Activated naive CD4-positive, alpha-beta T cell (primary cell): ENCODE measurements at places on chromosomes 16 and 17.

- no peak for DNase-seq
Observed at GRCh38 chr17:9002606-9003354, 18.5 kb upstream of the NTN1 start.

GRCh38 chr17:16941072-16942036 lies 30.6 kb downstream of the TNFRSF13B start:
- DNase-seq, result no peak

- no peak for DNase-seq
Observed at GRCh38 chr17:32445497-32445896, 1.2 kb downstream of the PSMD11 start.

DNA sequence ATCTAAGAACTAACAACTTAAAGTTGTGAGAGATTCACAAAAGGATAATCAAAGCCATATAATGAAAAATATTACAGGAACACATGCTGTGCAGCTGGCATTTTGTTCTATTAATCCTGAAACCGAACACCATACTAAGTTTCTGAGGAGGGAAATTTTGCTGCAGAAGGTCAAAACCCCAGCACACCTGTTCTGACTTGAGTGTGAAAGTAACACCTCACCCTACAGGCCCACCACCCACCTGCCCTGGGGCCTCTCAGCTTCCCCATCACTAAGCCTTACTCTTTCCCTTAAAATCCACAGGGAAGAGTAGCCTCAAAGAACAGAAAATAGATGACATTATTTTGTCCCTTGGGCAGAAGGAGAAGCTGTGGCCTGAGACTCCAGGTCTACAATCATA lies 44.8 kb downstream of the STAT5A start:
- DNase-seq, result no peak

- DNase-seq, result no peak
Observed at GRCh38 chr16:9650284-9650683, 531.9 kb downstream of the GRIN2A start.

- DNase-seq, result peak; percentile 68
Observed at GRCh38 chr17:81291662-81292061, 3.4 kb downstream of the SLC38A10 start.

DNA sequence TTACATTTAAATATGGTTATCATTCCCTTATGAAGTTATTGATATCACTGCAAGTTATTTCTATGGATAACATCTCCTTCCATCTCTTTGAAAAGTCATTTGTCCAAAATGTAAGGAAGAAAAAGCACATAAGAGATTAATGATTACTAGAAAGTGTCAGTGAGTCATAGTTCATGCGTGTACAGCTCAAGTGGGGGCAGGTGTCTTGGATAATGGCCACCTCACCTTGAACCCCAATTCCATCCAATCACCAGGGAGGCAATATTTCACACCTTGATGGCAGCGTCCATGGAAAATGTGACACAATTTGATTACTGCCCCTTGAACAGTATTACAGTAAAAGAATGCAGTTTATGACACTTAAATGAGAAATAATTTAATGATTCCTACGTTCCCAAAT lies 358.3 kb upstream of the SOX9 start:
- no peak for DNase-seq

DNA sequence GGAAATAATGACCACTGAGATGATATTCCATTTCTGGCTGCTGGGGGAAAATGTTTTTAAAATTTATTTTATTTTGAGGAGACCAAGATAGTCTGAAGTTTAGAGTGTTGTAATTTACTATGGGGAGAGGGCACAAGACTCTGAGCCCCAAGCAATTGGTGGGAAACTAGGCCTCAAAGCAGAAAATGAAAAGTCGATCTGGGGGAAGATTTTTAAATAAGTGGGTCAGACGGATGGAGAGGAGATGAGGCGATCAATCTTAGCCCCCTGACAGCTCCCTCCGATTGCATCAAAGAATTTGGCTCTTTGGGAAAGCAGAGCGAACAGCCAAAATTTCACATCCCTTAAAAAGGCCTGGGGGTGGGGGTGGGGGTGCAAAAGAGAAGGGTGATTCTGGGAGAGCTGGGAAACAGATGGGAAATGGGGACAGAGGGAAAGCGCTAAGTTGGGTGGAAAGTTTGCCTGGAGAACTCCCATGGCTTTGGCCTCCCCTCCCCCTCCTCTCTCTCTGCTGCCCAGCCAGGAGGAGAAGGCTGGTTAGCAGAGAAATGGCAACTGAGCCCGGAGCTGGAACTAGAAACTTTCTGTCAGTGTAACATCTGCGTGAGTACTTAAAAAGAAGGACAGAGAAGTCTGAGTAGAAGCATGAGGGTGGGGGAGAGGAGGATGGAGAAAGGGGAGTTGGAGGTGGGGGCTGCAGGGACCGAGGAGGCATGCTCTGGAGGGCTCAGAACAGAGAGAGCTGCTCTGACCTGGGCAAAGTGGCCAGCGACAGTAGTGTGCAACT lies 1.4 kb upstream of the HOXB2 start:
- DNase-seq, result no peak

DNA sequence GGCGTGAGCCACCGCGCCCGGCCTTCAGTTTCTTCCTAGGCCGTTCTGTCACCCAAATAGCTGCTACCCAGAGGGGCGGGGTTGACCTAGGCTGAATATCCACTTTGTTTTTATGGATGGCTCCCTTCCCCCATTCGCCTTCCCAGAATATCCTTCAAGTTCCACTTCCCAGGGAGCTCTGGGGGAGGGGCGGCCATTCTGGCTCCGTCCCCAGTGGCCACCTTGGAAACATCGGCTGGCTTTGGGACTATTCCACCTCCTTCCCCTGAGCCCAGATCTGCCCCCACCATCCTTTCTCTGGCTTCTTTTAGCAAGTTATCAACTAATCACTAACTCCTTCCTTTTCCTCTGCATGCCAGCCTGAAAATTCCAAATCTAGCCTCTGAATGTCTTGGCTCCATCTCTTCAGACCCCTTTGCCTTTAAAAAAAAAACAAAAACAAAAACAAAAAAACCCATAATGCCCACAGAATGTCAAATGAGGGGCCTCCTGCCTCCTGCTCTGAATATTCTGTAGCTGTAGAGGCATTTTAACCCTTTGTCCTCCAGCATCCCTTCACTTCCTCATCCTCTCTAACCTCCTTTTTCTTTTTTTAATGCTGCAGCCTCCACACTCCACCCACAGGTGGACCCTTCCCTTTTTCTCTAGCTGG lies 6.4 kb downstream of the ATP1B2 start:
- DNase-seq, result no peak

- no peak for DNase-seq
Observed at GRCh38 chr16:20504418-20504817, 53.1 kb downstream of the ACSM2A start.

DNA sequence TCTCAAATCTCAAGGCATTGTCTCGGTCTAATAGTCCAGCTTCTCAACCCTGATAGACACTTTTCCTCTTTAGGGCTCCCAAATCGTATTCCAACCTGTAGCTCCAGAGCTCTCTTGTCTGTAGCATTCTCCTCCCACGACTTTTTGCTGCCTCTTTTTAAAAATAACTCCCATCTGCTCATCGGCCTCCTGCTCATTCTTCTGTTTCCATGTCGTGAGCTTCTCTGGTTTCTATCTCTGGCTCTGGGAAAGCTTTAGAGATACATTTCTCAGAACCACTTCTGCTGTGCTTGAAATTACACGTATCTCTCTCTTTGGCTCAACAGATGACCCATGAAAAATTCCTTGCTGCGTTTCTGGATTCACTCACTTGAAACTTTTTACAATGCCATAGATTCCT lies 609.6 kb upstream of the C16orf82 start:
- DNase-seq, result no peak

DNA sequence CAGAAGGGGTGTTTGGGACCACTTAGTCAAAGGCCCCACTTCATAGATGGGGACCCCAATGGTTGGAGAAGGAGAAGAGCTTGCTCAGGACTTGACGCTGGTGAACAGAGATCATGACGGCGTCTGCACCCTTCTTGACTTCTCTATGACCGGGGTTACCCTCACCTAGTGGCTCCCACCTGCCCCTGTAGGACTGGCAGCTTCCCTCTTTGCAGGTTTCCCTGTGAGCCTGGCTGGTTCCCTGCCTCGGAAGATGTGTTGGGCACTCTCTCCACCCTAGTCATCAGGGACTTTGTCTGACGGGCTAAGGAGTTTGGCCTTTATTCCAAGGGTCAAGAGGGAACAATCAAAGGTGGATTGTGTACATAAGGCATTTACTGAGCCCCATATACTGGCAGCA lies 22.7 kb downstream of the TBX4 start:
- DNase-seq, result no peak

- DNase-seq, result no peak
Observed at GRCh38 chr16:74740795-74741304, 33.8 kb downstream of the FA2H start.

- no peak for DNase-seq
Observed at GRCh38 chr17:50268743-50269275, 5.5 kb upstream of the TMEM92 start.

- DNase-seq, result no peak
Observed at GRCh38 chr16:10262377-10263132, 80.3 kb upstream of the GRIN2A start.

GRCh38 chr17:62800585-62800984 lies 7.5 kb downstream of the MARCHF10 start:
- DNase-seq, result no peak

DNA sequence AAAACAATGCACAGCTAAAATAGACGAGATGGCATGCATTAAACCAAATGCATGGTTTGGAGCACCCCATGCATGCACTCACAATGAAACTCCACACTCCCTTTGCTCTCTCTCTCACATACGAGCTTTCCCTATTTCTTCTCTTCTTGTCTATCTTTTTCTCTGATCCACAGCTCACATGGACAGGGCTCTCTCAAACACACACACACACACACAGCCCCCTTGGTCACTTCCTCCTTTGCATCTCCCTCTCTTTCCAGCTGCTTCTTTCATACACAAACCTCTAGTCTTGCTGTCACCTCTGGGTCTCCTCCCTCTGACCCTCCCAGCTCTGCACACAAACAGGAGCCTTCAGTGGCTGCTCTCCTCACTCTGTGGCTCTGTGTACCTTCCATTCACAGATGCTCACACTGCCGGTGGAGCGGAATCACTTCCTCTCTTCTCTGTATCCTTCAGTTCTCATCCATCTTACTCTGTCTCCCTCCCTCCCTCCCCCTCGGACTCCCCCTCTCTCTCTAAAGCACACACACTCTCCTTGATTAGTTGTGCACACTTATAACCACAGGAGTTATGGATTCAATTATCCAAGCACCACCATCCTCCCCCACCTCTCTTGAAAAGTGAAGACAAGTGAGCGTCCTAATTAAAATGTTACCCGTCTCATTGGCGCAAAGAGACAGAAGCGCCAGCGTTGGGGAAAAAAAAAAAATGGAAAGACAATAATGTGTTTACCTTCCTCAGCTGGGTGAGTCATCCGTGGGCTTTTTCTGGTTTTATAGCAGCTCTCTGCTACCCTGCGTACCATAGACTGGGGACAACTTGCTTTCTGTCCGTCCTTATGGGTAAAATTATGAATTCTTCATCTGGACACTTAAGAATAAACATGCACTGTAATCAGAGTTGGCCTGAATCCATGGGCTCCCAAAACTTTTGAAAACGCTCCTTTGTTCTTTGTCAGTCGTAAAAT lies 90.8 kb downstream of the SHISA6 start:
- DNase-seq, result no peak

GRCh38 chr17:37824534-37825485 lies 80.0 kb upstream of the HNF1B start:
- no peak for DNase-seq

DNA sequence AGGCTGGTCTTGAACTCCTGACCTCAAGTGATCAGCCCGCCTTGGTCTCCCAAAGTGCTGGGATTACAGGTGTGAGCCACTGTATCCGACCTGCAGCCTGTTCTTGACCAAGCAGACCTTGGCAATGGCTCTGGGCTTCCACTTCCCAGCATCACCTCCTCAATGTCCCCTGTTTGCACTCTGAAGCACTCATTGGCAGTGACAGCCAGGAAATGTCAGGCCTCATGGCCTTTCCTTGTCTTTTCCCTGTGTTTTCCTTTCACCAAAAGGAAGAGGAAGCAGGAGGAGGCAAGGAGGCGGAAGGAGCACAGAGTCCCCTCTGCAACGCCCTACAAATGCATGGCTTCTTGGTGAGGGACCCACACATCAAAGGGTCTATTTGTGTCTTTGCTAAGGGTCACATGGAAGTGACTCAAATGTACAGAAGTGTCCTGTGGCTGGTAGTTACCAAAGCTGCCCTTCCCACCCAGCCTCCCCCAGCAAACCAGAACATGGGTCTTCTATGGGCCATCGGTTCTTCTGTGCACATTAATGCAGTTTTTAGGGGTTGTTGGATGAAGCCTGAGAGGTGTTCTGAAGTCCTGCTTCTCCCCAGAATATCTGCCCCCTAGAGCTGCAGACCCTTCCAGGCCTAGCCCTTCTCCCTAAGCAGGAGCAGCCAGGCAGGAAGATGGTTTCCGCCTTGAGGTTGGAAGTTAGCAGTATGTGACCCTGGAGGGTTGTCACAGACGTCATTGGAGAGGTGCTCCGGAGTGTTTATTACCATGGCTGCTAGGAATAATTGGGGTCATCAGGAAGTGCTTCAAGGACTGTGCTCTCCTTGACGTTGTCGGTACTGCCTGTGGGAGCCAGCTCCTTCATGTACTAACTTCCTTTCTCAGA lies 60.8 kb downstream of the WIPI1 start:
- DNase-seq, result no peak

DNA sequence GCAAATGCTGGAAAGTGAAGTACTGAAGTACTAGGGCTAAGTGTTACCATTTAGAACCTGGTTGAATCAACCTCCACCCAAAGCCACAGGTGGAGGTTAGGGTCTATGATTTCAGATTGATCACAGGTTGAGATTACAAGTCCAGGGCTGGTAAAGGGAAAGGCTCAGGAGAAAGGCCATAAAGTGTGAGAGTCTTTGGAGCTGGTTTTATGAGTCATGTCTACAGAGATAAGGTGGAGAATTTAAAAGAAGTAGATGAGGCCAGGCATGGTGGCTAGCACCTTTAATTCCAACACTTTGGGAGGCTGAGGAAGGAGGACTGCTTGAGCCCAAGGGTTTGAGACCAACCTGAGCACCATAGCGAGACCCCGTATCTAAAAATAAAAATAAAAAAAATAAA lies 221.7 kb upstream of the CDH11 start:
- no peak for DNase-seq

DNA sequence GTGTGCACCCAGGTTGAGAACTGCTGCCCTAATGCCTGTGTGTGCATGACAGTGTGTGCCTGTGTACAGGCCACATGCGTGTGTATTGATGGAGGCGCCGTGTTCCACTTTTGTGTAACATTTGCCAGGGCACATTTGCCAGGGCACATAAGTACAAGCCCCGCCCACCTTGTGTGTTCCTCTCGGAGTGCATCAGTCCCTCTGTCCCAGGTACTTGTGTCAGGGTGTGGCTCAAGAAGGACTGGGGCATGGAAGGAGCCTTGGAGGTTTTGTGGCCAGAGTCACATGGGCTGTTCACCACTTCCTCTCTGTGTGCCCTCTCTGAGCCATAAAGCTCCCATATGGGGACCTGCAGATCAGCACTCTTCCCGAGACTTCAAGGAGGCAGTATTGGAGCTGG lies 73.9 kb downstream of the MRM1 start:
- no peak for DNase-seq

DNA sequence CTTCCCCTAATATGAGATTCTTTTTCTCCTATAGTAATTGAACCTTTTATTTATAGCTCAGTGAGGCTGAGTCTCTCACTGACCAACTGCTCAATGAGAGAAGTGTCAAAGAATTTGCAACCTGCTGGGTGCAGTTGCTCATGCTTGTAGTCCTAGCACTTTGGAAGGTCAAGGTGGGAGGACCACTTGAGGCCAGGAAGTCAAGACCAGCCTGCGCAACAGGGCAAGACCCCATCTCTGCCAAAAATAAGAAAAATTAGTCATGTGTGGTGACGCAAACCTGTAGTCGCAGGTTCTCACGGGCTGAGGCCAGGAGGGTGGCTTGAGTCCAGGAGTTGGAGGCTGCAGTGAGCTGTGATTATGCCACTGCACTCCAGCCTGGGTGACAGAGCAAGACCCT lies 30.9 kb upstream of the CRYBA1 start:
- DNase-seq, result no peak
